WERI-Rb-1 (cell line): ENCODE measurements at places on chromosomes 12 and 14.

DNA sequence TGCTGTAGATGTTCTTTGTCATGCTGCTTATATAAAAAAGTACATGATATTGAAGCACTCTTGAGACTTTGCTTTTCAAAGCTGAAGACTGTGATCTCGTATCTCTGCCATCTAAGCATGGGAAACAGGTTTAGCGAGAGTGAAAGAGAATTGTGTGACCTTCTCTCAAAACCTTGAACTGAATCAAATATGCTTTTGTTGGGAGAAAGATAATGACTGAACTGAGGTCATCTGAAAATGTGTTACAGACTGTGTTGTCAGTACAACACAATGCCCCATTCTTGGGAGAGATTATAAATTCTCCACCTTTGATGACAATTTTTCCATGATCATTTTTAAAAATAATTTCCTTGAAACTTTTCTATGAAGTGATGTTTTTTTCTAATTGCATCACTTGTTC, 272.1 kb upstream of the SEL1L start:
- DNase-seq = no peak

GRCh38 chr14:100239211-100239839, 381 bp downstream of the YY1 start:
- DNase-seq = no peak

DNA sequence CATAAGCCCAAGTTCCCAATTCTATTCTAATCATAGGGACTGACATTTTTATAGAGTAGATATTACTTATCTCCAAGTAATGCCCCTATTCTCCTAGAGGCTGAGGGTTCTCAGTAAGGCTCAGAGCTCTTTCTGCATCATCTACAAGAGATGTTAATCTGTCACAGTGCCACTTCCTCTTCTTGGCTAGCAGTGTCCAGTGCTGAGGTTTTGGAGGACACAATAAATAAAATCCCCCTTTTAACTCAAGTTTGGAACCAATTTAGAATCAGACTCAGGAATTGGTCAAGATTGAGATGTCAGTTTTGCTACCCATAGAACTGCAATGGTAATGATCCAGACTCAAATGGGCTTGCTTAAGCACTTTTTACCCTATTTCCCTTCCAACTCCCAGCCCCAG, 154.1 kb upstream of the ARID2 start:
- DNase-seq = no peak

DNA sequence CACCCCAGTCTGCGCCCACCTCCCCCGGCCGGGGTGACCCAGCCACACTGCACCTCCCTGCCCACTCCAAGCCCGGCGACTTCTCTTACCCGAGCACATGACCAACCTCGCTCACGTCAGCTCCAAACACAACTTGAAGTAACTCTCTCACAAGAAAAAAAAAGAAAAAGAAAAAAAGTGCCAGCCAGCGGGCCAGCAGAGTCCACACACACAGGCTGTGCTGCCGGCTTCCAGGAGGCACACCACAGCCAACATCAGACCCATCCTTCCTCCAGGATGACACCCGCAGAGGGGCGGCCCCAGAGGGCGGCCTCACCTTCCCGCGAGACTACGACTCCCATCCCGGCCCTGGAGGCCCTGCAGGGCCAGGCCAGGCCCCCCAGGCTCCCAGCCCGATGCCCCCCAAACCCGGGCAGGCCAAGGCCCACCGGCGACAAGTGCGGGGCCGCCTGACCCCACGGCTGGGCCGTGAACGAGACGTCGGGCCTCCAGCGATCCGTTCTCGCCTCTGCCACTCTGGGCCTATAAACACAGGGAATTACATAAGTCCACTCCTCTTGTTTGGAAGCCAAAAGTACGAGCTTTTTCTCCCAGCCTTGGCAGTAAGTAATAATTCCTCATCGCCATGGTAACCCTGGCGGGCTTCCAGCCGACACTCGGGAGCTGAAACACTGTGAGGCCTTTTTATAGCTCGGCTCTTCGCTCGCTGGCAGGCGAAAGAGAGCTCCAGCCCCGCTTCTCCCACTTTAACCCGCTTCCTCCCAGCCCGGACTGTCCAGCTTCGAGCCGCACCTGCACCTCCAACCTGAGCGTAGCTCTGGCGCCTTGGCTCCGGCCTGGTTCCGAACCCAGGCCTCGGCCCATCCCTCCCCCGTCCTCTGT, 49.1 kb downstream of the NCOR2 start:
- peak; percentile 79 for DNase-seq

GRCh38 chr12:50050410-50051098, 6.8 kb upstream of the ASIC1 start:
- peak; percentile 76 for DNase-seq

DNA sequence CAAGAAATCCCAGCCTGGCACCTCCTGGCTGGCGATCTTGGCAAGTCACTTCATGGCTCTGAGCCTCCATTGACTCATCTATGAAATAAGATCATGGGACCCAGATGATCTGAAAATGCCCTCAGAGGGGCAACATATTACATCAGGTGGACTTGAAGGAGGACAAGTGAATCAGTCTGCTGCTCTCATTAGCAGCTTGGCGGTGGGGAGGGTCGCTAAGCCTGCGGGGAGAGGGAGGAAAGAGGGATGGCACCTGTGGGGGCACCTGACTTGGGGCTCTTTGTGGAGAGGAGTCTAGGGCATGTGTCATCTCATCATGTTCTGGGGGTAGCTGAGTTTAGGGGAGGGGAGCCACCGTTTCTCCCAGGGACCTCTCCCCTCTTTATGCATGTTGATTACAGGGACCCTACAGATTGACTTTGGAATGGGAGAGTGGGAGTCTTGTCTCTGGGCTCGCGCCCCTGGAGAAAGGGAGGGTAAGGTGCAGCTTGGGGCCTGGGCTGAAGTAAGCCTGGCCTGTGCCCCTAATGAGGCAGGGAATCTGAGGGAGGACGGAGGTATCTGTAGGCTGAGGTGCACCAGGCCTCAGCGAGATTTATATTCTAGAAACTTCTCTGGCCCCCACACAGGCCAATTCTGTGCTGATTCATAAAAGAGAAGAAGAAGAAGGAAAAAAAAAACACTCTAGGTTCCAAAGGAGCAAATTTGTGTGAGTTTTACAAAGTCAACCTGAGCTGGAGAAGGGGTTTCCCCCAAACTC, 29.3 kb upstream of the BATF start:
- DNase-seq = no peak

DNA sequence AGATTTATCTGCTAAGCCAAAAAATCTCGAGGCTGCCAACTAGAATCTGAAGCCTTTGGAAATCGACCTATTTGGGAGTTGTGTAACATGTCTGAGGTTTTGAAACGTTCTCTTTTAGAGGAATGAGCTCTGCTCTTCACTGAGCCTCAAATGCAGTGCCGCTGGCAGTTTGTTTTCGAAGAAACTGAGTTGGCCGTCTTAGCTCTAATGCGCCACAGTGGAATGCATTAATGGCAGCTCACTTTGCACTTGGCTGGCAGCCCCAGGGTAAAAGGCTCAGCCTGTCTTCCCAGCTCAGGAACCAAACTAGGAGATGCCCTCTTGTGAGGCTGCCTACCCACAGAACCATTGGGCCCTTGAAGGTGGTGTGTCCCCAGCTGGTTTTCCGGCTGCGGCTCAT, 53.8 kb downstream of the SFSWAP start:
- DNase-seq = no peak

- DNase-seq = peak; percentile 10
Measured at GRCh38 chr14:23494223-23494622, 24.7 kb downstream of the NGDN start.

DNA sequence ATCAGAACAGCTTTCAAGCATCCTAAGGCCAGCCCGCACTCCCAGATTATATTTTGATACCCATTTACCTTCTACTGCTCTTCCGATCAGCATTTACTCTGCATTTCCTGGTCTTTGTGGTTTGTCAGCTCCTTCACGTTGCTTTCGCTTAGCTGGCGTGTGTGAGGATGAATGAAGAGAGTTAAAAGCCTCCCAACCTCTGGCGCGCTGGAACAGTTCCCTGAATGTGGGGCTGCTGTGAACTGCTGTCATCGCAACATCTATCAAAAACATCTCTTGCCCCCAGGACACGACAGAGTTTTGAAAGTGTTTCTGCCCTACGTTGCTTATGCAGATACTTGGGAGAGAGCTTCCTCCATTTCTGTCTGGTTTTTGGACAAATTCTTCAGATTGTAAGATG, 129.2 kb downstream of the KCNA5 start:
- DNase-seq = no peak

GRCh38 chr14:54567639-54568561, 972 bp downstream of the SAMD4A start:
- peak; percentile 33 for DNase-seq

DNA sequence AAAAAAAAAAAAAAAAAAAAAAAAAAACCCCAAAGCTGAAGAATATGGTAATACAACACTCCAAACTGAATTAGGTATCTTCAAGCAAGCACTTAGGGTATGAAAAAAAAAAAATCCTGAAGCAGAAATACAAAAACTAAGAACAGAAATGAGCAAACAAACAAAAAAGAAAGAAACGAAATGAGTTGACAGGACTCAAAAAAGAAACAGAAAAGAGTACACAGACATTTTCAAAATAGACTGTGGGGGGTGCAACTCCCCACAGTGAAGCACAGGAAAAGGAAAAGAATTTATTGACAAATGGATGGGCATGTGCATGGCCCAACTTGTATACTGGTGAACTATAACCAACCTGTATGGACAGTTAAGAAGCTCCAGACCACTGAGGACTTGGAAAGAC, 24.6 kb downstream of the RPS6KA5 start:
- no peak for DNase-seq

- DNase-seq = no peak
Measured at GRCh38 chr14:76088326-76088725, 63.4 kb upstream of the GPATCH2L start.

DNA sequence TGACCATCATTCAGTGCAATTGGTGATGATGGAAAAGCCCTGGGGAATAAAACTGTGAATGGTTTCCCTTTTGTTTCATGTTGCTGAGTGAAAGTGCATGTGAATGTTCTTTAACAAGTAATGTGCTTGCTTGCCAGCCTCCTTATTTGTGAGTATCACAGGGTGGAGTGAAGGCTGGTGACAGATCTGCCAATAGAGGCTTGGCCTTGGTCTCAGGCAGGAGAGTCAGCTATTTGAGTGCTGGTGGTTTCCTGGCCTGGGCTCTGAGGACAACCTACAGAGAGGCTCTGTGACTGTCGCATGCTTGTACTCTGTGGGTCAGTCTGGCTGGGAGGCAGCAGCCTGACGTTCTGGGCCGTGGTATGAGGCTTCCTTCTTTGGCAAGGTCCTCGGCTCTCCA, 20.7 kb downstream of the KRT85 start:
- no peak for DNase-seq

- DNase-seq = no peak
Measured at GRCh38 chr12:84159260-84159659, 753.3 kb downstream of the SLC6A15 start.

DNA sequence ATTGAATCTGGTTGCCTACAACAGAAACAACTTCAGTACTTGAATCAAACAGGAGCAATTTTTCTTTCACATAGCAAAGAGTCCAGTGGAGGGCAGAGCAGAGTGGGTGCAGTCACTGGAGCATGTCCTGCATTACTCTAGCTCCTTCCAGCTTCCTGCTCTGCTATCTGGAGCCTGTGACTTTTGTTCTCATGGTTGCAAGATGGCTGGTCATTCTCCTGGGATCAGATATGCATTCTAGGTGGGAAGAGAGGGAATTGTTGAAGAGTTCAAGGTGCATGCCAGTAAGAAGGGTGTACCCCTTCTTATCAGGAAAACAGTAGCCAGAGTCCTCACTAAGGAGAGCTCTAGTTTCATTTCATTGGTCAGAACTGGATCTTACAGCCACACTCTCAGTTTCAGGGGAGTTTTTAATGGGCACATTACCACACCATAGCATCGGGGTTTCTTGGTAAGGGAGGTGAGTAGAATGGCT, 8.0 kb downstream of the IFT43 start:
- no peak for DNase-seq

GRCh38 chr12:26712892-26713291, 120.1 kb downstream of the ITPR2 start:
- DNase-seq = no peak

DNA sequence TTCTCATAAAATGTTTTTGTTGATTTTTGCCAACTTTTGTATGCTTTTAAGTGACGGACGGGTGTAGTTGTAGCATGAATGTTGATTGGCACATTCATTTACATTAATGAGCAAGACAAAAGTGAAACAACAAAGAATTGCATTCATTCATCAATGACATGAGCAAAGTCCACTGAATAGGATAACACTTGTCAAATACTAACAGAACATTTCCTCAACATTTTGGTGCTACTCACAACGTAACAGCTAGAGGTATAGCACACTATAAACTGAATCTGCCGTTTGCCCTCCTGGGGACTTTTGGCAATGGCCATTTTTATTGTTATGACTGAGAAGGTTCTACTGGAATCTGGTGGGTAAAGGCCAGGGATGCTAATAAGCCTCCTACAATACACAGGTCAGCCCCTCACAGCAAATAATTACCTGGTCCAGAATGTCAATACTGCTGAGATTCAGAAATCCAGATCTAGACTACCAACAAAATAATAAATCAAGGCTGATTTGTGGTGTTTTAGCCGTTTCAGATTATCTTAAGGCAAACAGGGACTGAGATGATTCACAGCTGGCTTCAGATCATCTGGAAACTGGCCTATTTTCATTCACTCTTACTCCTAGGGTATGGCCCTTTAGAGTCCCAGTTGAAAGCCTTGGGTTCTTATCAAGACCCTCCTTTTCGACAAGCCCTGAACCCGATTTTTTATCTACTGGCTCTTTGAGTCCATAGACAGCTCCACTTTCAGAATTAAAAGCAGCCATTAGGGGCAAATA, 22.5 kb upstream of the CDKN3 start:
- no peak for DNase-seq

DNA sequence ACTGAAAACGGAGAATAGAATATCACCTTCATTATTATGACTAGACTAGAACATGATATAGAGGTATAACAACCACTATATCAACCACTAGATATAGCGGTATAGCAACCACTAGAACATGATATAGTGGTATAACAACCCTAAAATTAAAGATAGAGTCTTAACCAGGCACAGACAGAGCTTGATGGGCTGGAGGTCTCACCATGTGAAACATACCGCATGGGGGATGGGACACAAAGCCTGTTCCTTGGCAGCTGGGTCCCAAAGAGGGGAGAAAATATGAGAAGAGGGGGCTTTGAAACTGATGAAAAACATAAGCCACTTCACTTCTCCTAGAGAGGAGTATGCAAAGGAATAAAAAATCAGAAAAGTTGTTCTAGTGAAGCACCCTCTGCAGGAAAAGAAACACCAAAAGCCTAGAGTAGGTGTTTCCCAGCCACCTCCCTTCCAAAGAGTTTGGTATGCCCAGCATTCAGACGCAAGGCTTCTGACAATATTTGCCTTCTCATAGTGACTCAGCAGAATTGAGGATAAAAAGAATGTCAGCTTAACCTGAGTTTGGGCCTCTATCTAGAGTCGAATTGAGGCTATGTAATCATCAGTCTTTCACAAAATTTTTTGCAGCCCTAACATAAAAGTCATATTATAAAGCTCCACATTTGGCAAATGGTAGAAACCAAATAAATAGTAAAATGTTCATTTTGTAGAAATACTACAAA, 316.4 kb downstream of the NOVA1 start:
- DNase-seq = no peak

- DNase-seq = no peak
Measured at GRCh38 chr12:88225776-88226175, 83.7 kb downstream of the TMTC3 start.
